SIG-M5 (cell line): ENCODE measurements at places on chromosomes 12 and 14.

- DNase-seq = no peak
These were observed 589.3 kb upstream of the TMEM132C start for GRCh38 chr12:127677537-127678131.

DNA sequence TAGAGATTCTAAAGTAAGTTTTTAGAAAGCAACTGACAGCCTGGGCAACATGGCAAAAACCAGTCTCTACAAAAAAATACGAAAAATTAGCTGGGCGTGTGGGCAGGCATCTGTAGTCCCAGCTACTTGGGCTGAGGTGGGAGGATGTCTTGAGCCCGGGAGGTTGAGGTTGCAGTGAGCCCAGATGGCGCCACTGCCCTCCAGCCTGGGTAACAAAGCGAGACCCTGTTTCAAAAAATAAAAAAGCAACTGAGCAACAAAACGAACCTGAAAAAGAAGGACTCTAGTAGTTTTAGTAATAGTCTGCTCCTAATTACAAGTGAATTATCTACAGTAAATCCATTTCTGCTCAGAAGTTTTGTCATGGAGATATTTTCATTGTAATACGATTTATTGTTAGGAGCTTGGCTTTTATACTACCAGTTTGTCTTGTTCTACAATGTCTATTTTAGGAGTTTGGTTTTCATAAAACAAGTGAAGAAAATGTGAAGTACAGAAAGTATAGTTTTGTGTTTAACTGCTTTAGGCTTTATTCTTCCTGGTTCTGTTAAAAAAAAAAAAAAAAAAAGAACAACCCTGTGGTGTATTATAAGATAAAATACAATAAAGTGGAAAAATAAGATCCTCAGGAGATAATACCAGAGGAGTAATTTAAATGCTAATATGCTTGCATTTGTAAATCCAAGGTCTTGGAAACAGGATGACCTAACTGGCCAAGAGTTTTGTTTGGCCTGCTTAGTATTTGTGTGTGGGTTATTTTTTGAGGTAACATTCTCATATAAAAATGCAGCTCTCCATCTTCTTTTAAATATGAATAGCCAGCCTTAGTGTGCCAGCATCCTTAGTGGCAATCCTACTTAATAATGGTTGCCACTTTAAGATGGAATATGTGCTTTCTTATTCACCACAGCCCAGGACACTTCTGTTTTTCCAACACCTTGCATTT lies 2.8 kb downstream of the TMX1 start:
- DNase-seq = no peak

DNA sequence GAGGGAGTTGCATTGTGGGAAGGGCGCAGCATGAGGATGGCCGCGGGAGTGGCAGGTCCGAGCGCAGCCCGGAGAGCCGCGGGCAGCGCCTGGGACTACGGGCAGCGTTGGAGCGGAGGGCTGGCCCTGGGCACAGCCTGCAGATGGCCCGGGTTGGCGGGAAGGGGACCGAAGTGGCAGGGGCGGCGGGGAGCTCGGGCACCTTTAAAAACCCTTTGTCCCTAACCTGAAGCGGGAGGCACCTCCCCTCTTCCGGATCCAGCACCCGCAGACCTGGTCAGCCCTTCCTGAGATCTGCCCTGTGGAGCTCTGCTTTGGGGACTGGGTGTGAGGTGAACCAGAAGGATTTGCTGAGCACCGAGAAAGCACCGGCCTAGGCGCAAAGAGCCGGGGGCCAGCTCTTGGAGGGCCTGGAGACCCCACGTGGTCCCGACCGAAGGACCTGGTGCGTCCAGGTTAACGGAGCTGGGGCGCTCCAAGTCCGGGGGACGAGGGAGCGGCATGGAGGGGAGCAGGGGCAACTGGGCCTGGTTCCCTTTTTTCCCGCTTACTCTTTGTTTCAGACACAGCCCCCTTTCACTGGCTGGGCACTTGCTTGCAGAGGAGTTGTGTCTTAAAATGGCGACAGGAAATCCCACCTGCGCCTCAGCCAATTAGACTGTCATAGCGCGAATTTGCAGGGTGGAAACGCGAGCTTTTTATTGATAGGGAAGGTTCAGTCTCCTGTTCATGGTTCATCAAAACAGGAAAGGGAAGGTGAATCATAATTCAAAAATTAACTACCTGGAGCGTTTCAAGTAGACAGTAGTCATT lies 792 bp upstream of the SLC38A1 start:
- no peak for DNase-seq

- no peak for DNase-seq
These were observed 281.4 kb upstream of the FKBP4 start for GRCh38 chr12:2513141-2514037.

- no peak for DNase-seq
These were observed 28.2 kb downstream of the SOX5 start for GRCh38 chr12:23921099-23921856.

DNA sequence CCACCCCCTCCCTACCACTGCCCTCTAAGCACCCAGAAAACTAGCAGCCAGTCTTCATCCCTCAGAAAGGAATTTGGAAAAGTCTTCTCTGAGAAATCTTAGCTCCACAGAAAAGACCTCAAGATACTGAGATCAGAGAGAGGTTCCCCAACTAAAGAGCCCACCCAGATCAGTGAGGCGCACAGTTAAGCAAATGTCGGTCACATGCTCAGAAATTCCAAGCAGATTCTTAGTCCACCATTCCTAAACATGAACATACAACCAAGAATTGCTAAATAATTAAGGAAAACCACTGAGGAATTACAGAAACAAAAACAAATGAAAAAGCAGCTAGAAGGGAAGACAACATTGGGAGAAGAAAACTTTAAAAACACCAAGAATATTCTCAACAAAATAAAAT lies 32.3 kb downstream of the MED13L start:
- no peak for DNase-seq

DNA sequence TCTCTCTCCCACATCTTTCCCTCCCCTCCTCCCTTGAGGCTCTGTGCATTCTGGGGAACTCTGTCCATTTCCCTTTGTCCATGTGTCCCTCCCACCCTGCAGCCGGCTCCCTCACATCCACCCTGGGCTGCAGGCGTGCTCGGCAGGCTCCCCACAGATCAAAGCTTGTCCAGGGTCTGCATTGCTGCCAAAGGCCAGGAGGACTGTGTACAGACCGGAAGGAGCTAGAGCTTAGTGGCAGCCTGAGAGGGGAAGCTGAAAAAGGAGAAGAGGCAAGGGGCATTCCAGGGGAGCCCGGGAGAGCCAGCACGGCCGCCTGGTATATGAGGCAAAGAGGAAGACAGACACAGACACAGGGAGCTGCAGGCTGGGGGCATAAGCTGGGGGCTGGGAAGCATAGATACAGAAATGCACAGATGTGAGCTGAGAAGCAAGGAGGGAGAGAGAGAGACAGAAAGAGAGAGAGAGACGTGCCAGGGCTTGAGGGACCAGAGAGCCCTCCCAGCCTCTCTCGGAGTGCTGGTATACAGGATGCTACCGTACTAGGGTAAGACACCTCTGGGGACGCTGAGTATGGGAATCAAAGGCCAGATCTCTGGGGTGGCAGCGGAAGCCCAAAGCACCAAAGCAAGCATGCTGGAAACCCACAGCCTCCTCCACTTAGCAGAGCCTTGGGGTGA lies 3.3 kb downstream of the CD4 start:
- peak; percentile 22 for DNase-seq

GRCh38 chr12:78797196-78797931 lies 67.2 kb upstream of the SYT1 start:
- DNase-seq = no peak

- DNase-seq = no peak
These were observed 123.5 kb downstream of the PTPRR start for GRCh38 chr12:70796989-70797388.

DNA sequence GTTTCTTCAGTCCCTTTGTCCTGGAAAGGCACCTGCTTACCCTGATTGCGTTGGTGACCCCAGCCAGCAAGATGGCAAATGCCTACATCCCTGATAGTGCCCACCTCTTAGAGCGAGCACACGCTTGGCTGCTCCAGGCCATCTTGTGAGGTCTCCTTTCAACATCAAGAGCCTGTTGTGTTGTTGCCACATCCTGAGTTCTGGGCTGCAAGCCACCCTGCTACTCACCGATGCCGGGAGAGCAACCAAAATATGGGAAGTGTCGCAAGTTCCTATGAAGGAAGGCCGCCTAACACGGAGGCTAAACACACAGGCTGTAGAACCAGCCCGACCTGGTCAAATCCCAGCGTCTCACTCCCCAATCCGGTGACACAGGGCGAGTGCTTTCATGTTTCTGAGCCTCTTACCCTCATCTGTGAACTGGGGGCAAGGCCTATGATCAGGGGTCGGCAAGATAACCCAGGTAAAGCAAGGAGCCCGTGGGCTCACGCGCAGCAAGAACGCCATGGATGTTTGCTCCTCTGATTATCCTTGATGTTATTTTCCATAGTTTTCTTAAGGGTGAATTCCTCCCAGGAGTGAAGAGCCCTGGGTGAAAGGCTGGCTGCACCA lies 98.4 kb downstream of the LGMN start:
- peak; percentile 80 for DNase-seq

DNA sequence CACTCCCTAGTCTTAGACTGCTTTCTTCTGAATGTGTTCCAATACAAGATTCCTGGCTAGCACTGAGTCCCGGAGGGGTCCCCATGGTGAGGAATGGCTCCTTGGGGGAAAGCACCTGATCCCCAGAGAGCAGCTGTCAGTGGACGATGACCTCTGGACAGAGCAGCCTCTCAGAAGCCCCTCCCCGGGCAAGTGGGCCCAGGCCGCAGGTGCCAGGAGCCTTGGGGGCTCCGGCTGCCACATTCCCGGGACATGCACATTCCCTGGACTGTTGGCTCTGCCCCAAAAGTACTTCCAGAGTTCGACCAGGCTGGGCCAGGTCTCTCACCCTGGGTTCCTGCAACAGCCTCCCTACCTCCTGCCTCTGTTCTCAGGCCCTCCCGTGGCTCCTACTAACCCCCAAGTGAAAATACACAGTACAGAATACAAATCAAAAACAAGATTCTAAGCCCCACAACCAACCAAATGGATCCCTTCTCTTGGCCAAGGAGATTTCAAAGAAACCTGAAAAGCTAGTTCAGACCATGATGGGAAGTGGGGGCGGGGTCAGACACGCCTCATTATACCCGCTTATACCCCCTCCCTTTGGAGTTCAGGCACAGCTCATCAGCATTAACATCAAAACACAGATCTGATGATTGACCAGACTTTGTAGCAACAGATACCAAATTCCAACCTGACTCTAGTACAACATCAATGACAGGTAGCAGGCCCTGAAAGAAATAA lies 23.3 kb upstream of the BTBD6 start:
- DNase-seq = no peak

DNA sequence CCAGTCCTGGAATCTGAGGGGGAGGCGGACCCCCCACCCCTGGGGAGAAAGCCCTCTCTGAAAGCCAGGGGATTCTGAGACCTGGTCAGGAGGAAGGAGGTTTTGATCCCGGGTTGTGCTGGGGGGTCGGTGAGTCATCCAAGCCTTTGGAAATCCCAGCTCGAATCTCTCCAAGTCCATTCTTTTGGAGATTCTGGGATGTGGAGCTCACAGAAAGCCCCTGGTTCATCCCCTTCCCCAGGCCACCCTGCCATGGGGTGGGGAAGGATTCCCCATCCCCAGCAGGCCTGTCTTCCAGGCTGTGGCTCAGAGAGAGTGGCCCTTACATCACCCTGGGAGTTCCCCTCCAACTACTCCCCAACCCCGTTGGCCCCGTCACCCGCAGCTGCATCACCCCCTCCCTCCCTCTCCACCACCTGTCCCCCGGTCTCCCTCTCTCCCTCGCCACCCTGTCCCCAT lies 14.3 kb downstream of the EXOC3L4 start:
- no peak for DNase-seq

DNA sequence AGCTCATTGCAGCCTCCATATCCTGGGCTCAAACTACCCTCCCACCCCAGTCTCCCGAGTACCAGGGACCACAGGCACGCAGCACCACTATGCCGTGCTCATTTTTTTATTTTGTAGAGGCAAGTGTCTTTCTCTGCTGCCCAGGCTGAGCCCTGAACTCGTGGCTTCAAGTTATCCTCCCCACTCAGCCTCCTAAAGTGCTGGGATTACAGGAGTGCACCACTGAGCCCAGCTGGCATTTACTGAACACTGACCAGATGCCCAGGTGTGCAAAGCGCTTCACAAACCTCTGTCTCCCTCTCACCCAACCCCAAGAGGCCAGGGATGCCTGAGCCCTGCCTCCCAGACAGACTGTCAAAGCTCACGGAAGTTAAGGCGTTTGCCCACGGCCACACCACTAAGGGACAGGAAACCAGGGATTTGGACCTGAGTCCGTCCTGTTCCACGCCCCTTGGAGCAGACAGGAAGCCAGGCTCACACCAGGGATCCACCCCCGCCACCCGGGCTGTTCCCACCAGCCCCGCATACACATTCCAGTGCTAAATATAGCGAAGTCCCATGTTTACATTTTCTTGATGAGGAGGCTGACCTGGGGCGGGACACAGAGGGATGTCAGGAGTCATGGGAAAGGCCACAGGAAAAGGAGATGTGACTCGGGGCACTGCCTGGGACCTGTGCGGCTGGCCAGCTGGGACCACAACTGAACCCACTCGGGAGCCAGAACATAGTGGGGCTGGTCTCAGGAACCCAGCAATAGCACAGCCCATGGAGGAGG lies 51.2 kb downstream of the TESC start:
- DNase-seq = no peak

DNA sequence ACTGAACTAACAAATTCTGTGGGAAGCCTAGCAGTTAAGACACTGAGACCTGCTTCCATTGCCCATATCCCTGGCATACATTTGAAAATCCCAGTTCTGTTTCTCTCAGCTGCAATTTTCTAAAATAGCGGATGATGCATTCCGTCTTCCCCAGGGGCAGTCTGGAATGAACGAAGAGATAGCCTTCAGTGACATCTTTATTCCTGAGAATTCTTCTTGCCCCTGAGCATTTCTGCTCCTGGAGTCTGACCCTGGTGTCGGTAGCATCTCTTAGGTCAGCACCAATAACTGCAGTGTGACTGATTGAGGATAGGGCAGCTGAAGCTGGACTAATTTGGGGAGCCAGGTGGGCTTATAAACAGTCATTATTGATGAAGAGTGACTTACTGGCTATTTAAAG lies 552.5 kb downstream of the DIO2 start:
- DNase-seq = no peak

- DNase-seq = no peak
These were observed 56.5 kb downstream of the SUSD6 start for GRCh38 chr14:69667938-69668335.

DNA sequence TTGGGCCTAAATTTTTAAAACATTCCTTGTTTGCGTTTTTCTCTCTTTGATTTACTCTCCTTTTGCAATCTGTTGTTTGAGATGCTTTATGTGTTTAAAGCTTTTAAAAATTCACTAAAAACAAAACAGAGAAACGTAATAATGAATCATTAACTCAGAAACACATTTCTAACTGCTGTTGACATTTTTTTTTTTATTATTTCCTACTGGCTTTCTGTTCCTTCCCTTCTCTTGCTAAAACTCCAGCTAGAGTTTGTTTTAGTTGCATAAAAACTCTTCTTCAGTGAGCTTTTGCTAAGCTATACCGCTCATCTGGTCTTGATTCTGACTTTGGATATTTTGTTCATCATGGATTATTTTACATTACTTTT lies 29.0 kb upstream of the SRGAP1 start:
- no peak for DNase-seq

- DNase-seq = no peak
These were observed 105.0 kb upstream of the MYF6 start for GRCh38 chr12:80602455-80602854.
